ENCODE measurements at places on chromosomes 1 and 21. TPM values are rescaled to one million over a fixed set of nuclear protein-coding genes. Genes with fewer than 3 reads are reported as not detected.
A peak's percentile ranks its signal among the peaks of the same experiment; 100 is the strongest.

Gene TRMT1L
- total RNA-seq: 23.9 TPM

Gene RPF1
- 14.9 TPM for total RNA-seq

Gene STPG1
- 30.5 TPM for total RNA-seq

DNA sequence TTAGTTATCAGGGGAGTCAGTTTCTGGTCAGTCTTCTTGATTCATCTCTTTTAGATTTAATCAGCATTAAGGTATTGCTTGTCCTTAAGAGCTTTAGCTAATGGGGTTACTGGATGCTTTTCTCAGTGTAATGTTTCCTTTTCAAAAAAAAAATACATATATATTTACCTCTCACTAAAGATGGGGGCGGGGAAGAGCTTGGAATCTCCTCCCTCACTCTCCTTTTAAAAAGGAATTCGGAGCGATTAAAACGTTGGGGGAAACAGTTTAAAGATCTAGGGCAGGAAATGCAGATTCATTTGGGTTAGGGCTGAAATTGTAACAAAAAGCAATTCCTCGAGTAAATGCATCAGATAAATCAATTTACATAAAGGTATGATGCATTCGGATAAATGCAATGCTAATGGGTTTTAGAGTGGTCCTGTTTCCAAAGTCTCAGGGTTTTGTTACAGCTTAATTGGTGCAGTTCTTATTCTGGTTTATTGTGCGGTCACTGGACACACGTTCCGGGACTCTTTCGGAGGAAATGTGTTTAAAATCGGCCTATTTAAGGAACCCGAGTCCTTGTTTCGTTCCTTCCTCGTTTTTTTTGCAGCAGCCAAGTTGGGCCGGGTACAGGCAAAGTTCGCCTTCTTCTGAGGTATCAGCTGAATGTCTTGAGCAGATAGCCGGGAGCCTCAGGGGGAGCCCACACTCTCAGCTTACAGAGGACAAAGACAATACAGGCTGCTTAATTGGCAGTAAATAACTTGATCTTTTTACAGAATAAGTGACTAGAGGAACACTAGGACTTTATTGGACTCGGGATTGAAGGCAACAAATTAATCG, 1.6 kb downstream of the LMO4 start:
- DNase-seq: no peak

DNA sequence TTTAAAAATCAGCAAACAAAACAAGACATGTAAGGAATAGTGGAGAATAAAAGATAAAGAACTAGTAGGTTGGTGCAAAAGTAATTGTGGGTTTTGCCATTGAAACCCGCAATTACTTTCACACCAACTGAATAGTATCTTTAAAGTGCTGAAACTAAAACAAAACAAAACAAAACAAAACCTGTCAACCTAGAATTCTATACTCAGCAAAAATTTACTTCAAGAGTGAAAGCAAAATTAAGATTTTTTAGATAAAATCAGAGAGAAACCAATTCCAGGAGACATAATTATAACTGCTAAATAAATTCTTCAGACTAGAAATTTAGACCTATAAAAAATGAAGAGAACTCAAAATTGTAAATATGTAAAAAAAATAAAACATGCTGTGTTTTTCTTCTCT, 114.0 kb upstream of the TSPAN2 start:
- DNase-seq: no peak

Gene TSHB
- total RNA-seq: not detected

Gene GFI1
- not detected for total RNA-seq

Gene RGSL1
- not detected for total RNA-seq

- no peak for DNase-seq
These were observed 392.7 kb upstream of the LRRC7 start for GRCh38 chr1:69175053-69175452.

DNA sequence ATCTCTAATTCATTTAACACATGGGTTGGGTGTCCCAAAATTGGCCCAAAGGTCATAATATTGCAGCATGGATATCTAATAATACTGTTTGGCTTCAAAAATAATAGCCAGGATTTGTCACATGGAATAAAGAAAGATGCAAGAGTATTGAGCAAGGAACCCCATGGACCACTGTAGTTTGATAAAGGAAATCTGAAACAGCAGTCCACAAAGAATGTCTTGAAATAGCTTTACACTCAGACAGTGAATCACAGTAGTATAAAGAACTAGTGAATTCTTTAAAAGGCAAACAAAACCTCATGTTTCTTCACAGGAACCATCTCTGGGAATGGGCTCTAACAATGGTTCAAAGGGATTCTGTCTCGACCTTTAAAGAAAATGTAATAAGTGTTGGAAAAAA, 576.1 kb upstream of the ZRANB2 start:
- no peak for DNase-seq

DNA sequence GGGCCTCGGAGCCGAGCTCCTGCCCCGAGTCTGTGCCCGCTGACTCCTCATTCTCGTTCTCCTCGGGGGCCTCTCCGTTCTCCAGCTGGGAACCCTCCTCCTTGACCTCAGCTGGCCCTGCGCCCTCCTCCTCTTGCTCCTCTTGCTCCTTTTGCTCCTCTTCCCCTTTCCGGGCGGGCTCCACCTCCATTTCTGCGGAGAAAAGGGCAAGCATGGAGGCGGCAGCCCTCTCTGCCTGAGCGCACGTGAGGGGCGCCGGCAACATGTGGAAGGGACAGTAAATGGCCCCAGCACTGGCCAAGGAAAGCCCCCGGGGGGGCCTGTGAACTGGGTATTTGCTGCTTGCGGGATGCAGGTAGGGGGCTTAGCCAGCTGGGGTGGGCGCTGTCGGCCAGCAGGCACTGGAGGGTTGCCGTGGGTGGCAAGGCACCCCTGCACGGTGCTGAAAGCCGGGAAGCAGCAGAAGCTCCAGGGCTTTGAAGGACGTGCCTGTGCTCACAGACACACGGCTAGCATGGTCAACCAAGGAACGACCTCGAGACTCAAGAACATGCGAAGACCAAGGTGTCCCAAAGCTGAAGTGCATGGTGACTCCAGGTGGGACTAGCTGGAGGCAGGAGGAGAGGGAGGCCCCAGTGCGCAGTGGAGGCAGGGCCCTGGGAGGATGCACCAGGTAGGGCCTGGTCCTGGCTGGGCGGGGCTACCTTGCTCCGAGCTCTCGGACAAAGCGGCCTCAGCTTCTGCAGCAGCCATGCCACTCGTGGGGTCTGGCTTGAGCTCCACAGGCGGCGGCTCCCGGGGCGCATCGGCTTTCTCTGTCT, 30.7 kb downstream of the ZBTB17 start:
- no peak for DNase-seq

DNA sequence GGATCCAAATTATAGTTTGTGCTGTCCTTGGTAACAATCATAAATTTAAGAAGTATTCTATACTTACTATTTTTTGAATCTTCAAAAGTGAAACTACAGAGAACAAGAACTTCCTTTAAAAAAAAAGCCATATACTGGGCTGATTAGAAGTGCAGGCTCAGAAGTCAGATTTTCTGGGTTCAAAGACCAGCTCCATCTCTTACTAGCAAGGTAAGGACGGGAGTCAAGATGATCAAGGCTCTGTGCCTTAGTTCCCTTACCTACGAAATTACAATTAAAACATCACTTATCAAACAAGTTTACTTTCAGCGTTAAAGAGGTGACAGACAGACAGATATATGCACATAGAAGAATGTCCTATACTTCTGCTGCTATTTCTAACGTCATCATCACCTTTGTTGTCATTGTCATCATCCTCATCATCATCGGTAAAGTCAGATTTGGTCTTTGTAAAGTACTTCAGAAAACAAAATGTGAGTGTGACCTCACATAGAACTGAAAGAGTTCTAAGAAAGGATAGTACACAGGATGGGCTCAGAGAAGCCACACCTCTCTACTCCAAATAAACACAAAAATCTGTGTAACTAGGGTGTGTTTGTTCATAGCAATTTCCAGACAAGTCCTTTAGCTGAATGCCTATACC, 178.7 kb downstream of the VAV3 start:
- no peak for DNase-seq

Gene SDCCAG8
- 85.9 TPM for total RNA-seq

- no peak for DNase-seq
These were observed 46.1 kb downstream of the ADAMTS1 start for GRCh38 chr21:26798856-26799751.

- no peak for DNase-seq
These were observed 7.7 kb upstream of the GNG4 start for GRCh38 chr1:235657269-235657668.

GRCh38 chr21:44024887-44025353, 12.8 kb downstream of the TRAPPC10 start:
- peak; percentile 64 for DNase-seq

GRCh38 chr1:89624314-89624713, 8.6 kb upstream of the LRRC8C start:
- DNase-seq: no peak

GRCh38 chr1:18037651-18038050, 69.9 kb upstream of the IGSF21 start:
- no peak for DNase-seq

DNA sequence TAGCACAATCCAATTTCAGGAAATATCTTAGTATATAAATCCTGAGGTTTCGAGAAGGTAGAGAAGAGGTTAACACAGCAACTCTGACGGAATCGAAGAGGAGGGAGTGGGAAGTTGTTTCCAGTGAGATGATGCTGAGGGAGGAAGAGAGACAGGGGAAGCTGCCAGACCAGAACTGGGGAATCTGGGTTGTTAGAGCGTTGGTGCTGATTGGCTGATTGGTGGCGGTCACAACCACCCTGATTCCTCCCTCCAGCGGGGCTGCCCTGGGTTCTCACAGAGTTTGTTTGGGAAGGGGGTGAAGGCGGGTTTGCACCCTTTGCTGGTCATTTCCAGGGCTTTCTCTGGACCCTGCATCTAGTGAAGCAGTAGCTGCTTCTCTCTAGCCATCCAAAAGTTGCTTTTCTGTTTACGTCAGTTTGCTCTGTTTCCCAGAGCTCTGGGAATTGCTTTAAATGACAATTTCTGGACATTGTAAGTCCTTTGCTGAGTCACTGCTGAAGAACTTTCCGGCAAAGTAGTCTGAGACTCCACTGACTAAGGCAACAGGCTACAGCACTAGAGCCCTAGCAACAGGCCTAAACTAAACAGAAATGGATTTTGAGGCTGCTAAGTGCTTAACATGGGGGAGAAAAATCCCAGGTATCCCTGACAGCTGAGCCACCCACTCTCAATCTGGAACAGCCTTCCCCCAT, 90.1 kb downstream of the TENT5C start:
- no peak for DNase-seq

- DNase-seq: peak; percentile 32
These were observed 659 bp downstream of the AGO1 start for GRCh38 chr1:35883635-35884101.

Gene TRIM17
- total RNA-seq: 13.7 TPM

DNA sequence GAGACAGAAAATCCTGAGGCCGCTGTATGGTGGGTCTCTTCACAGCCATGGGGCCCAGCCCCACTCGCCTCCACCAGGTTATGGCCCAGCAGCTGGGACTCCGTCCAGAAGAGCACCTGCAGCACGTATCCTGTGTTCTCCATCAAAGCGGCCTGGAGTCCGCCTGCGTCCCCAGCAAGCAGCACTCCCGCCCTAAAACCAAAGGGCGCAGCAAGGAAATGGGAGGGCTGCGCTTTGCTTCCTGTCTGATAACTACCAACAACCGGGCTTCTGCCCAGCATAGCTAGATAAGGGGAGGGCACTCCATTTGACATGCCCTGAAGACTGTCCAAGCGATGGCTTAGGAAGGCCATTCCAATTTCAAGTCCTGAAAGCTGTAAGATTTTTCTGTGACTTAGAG, 119.9 kb downstream of the KCNJ15 start:
- DNase-seq: no peak

GRCh38 chr1:29502911-29503840, 266.9 kb downstream of the PTPRU start:
- no peak for DNase-seq

- no peak for DNase-seq
These were observed 16.6 kb upstream of the CACYBP start for GRCh38 chr1:174982971-174983689.

- no peak for DNase-seq
These were observed 27.9 kb downstream of the S1PR1 start for GRCh38 chr1:101264697-101265096.

DNA sequence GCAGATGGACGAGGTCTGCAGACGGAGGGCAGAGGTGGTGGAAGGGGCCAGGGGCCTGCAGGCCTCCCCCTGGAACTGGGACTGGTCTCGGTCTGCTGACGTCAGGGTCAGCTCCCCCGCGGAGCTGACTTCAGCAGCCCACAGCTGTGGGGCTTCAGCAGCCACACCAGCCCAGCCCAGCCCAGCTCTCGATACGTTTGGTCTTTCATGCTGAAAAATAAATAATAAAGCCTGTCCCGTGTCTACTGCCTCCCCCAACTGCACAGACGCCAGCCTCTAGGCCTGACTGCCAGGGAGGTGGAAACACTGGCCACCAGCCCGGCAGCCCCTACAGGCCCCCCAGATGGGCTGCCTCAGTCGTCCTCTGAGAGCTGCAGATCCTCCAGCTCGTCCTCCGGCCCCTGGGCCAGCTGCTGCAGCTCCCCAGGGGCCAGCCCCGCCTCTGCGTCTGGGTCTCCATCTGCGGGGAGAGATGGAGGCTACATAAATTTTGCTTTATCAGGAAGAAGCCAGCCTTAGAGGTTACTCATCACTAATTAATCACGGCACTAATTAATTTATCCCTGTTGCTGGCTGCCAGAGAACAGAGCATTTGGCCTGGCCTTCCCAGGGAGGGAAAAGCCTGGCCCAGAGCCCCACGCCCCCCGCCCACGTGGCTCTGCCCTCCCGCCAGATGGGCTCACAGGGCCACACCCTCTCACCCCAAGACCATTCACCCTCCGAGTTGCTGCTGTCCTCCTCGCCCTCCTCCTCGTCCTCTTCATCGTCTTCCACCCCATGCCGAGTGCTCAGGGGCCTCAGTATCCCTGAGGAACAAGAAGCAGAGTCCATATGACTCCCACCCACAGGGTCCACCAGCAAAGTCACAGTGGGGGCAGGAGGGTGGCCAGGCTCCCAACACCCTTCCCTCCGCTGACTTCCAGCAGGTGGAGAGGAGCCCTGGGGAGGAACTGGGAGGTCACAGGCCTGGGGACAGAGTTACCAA, 14.4 kb downstream of the NOC2L start:
- no peak for DNase-seq

Gene FCGR3A
- total RNA-seq: 15.7 TPM

GRCh38 chr1:170203693-170204092, 57.9 kb downstream of the NTMT2 start:
- no peak for DNase-seq

Gene GJA9
- total RNA-seq: not detected

Gene TNFRSF9
- not detected for total RNA-seq

Gene FCRL2
- total RNA-seq: not detected

DNA sequence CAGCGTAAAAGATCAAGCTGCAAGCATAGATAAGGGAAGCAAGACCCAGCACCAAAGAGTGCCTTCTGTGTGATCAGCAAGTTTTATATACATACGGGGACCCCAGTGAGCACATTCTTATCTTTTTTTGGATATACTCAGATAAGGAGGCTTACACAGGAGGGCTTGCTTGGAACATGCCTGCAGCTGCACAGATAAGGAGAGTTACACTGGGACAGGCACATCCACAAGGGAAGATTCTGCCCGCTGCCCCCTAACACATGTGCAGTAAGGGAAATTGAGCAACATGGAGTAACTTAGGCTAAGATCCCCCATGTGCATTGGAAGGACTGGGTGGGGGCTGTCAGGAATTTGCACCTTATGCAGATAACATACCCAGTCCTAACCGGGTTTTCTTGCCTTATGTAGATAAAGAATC, 1334.8 kb downstream of the MRPL39 start:
- DNase-seq: no peak

Gene FAM163A
- 2.8 TPM for total RNA-seq

GRCh38 chr1:88472714-88473113, 211.4 kb upstream of the PKN2 start:
- no peak for DNase-seq

Data from dorsolateral prefrontal cortex (tissue), 122 donors.